Lung (tissue), 17 donors: ENCODE measurements at places on chromosomes 7 and 10. TPM values are rescaled to one million over a fixed set of nuclear protein-coding genes. Genes with fewer than 3 reads are reported as not detected.

The LIPF gene
- total RNA-seq, result not detected

The PROSER2 gene
- 8.2 TPM for total RNA-seq

The ASB10 gene
- not detected for total RNA-seq

DNA sequence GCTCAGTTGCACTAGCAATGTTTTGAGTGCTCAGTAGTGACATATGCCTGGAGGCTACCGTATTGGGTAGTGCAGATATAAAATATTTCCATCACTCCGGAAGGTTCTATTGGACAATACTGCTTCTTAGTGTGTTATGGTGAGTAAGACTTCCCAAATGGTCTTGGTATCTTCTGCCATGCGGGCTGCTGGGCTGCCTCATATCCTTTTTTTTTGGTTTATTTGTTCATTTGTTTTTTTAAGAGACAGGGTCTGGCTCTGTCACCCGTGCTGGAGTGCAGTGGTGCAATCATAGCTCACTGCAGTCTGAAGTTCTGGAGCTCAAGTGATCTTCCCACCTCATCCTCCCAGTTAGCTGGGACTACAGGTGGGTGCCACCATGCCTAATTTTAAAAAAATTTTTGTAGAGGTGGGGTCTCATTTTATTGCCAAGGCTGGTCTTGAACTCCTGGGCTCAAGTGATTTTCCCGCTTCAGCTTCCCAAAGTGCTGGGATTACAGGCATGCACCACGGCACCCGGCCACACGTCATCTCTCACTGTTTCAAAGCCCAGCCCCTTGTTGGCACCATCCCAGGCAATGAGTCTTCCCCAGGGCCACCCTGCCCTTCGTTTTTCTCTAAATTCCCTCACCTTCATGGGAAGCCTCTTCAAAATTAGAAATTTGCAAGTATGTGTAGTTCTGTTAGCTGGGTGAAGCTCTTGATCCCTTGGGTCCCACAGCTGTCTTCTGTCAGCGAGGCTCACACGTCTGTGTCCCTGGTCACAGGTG lies 111.0 kb upstream of the KLF14 start:
- no peak overlapping the region for H3K4me3 ChIP-seq
- no peak for DNase-seq
- no peaks in the 10 kb centered on the region for H3K4me1 ChIP-seq
- H3K27ac ChIP-seq, result no peak overlapping the region
- no peaks in the 10 kb centered on the region for H3K36me3 ChIP-seq
- H3K27me3 ChIP-seq, result no peaks in the 10 kb centered on the region

GRCh38 chr7:44149571-44150465 lies 8.7 kb upstream of the MYL7 start:
- no peak overlapping the region for H3K27ac ChIP-seq
- H3K36me3 ChIP-seq, result no peaks in the 10 kb centered on the region
- peak; percentile 73 for DNase-seq
- peaks cover 14% of the 10 kb centered on the region for H3K27me3 ChIP-seq

DNA sequence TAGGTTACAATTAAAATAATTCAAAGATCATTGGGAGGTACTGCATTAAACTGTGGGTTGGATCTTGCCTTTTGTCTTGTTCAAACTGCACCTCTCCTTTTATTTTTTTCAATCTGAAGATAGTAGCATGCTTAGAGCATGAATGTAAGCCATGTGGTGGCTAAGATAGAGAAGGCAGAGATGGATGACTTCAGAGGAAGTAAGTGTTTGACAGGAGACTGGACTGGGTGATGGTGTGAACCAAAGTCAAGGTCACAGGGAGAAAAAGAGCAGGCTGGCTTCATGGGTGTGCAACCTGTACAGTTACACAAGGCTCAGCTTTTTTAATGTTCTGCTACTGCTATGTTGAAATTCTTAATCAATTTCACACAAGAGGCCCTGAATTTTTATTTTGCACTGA lies 85.6 kb downstream of the ZEB1 start:
- peak overlapping the region; percentile 45 for H3K27ac ChIP-seq
- no peaks in the 10 kb centered on the region for H3K36me3 ChIP-seq
- no peak overlapping the region for H3K4me3 ChIP-seq
- DNase-seq, result no peak

The TMEM130 gene
- 0.43 TPM for total RNA-seq

DNA sequence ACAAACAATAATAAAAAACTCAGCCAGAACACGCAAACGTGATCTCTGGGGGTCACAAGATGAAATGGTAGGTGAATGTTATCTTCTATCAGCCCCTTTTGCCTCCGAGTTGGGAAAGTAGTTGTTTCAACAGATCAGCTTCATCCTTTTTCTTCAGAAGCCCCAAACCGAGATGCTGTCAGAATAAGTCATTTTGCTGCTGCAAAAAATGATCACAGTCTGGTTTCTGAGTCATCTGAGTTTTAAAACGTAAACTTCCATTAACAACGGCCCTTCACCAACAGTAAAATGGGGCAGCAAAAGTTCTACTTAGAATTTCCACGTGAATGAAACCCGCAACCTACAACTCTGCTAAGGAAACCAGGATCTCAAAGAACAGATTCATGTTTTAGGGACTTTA lies 44.9 kb downstream of the JCAD start:
- H3K27me3 ChIP-seq, result no peaks in the 10 kb centered on the region
- no peak overlapping the region for H3K27ac ChIP-seq
- DNase-seq, result no peak
- no peaks in the 10 kb centered on the region for H3K36me3 ChIP-seq
- H3K4me3 ChIP-seq, result no peak overlapping the region

GRCh38 chr10:58516671-58517070 lies 4.0 kb downstream of the BICC1 start:
- DNase-seq, result no peak
- H3K36me3 ChIP-seq, result no peaks in the 10 kb centered on the region
- no peaks in the 10 kb centered on the region for H3K27me3 ChIP-seq
- H3K4me3 ChIP-seq, result no peak overlapping the region
- H3K27ac ChIP-seq, result no peak overlapping the region
- peaks cover 11% of the 10 kb centered on the region for H3K4me1 ChIP-seq
